Occipital lobe (tissue), 3 donors: ENCODE measurements at places on chromosomes 11 and 22. TPM values are rescaled to one million over a fixed set of nuclear protein-coding genes. Genes with fewer than 3 reads are reported as not detected.

The FGF19 gene
- total RNA-seq = not detected

The LDLRAD3 gene
- total RNA-seq = 58.8 TPM

The TMEM151A gene
- total RNA-seq = 6.4 TPM

The PLAAT5 gene
- total RNA-seq = 3.1 TPM

The OR5I1 gene
- total RNA-seq = not detected

The RASGRP2 gene
- total RNA-seq = 36.7 TPM

The TBX10 gene
- not detected for total RNA-seq

The CHRNA10 gene
- not detected for total RNA-seq

The DDI1 gene
- total RNA-seq = not detected

The OR52M1 gene
- total RNA-seq = not detected

The MS4A12 gene
- not detected for total RNA-seq

The OR2AG2 gene
- 0.47 TPM for total RNA-seq

The RIMBP3B gene
- total RNA-seq = 0.62 TPM

The POTEH gene
- total RNA-seq = not detected

The GTF2H1 gene
- 84.2 TPM for total RNA-seq

The OR51E1 gene
- total RNA-seq = 0.16 TPM

The DEUP1 gene
- total RNA-seq = 0.16 TPM

The P2RY2 gene
- total RNA-seq = not detected

The LRRC75B gene
- 5.3 TPM for total RNA-seq
